ENCODE measurements at places on chromosomes 13 and 19.

DNA sequence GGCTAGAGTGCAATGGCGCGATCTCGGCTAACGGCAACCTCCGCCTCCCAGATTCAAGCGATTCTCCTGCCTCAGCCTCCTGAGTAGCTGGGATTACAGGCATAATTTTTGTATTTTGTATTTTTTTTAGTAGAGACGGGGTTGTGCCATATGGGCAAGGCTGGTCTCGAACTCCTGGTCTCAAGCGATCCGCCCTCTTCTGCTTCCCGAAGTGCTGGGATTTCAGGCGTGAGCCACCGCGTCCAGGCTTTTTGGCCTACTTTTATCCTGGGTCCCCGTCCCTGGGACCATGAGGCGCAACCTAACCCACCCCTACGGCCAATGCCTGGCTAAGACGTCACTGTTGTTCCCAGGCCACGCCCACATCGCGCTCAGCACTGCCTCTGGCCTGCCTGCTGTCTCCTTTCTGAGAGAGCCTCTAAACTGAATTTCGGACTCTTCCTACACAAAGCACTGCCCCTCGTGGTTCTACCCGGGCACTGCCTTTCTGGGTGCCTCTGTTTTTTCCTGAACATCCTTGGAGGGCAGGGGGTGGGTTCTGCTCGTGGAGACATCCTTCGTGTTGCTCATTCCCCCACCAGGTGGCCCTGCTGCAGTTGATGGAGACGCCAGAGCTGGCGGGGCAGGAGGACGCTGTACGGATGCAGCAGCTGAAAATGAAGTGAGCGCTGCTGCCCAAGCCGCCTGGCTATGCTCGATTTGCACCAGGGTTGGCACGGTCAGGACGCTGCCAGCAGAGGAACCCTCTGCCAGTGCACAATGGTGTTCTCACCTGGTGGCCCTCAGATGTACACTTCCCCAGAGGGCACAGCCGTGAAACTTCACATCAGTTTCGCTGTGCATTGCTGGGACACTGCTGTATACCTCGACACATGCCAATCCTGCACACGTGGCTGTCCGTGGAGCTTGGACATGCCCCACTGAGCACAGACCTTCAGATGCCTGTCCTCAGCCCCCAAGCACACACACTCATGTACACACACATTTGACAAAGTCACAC is 2.0 kb downstream of the REX1BD start:
- DNase-seq: no peak

- no peak for DNase-seq
Observed at GRCh38 chr13:44406617-44407016, 33.0 kb downstream of the SERP2 start.

- no peak for DNase-seq
Observed at GRCh38 chr13:83008212-83008929, 873.9 kb downstream of the SLITRK1 start.

- DNase-seq: no peak
Observed at GRCh38 chr13:99085808-99086266, 108.0 kb upstream of the DOCK9 start.

- no peak for DNase-seq
Observed at GRCh38 chr19:50708179-50708879, 11.3 kb downstream of the SHANK1 start.

DNA sequence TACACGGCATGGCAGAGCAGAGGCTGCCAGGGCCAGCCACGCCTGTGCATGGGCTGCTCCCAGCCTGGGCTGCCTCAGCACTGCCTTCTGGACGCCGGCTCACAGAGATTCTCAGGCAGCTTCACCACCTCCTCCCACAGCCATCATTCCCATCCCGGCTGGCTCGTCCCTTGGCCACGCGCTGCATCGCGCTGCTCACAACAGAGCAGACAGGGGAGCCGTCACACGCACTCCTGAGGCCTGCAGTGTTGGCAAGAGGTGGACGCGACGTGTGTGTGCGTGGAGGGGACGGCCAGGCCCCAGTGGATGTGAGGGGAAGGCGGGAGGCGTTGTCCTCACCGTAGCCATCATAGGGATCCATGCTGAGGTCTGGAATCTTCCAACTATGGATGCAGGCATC is 7.6 kb upstream of the PRKD2 start:
- no peak for DNase-seq

DNA sequence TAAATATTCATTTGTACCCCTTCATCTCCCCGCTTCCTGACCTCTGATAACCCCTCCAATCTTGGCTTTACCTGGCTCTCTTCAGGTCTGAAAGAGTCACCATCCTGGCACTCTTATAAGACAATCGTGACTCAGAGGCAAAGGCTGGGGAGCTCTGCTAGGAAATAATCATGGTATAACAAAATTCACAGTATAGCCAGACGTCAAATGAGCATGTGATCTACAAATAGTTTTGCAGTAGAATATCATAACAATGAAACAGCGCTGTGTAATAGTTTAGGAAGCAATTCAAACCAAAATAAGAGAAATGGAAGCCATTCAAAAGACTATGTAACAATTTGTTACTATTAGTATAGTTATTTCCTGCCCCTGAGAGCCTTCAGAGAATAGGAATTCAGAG is 34.2 kb downstream of the RXFP2 start:
- no peak for DNase-seq

GRCh38 chr13:102012299-102013293 is 389.3 kb downstream of the FGF14 start:
- DNase-seq: no peak

- DNase-seq: no peak
Observed at GRCh38 chr19:50320051-50320450, 9.1 kb downstream of the KCNC3 start.

- peak; percentile 48 for DNase-seq
Observed at GRCh38 chr13:20401931-20402856, 123.5 kb downstream of the CRYL1 start.

DNA sequence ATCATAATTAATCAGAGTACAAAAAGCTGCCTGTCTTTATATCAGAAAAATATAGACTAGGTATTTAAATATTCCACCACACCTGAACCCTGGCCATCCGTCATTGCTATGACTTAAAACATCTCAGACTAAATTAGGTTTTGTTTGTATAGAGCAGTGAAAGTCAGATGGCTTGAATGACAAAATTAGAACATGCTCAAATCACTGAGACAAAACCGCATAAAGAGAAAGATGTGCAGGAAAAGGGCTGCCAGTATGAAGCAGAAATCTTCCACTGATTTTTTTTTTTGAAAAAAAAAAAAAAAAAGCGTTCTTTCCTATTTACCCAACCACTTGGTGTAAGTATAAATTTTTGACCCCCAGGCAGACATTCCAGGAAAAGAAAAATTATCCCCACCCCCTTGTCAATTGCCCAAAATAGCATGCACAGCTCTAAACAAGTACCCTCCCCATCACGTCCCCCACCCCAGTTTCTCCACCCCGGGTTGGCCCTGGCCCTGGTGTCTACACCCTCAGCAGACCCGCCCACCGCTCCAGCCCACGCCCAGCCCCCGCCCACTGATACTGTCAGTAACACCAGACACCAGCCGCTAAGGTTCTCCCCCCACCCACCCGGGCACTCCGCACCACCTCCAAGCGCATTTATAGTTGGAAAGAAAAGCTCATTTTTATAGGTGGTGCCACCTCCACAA is 118.6 kb downstream of the URI1 start:
- DNase-seq: no peak

GRCh38 chr13:59447031-59447430 is 716.7 kb downstream of the DIAPH3 start:
- DNase-seq: no peak

DNA sequence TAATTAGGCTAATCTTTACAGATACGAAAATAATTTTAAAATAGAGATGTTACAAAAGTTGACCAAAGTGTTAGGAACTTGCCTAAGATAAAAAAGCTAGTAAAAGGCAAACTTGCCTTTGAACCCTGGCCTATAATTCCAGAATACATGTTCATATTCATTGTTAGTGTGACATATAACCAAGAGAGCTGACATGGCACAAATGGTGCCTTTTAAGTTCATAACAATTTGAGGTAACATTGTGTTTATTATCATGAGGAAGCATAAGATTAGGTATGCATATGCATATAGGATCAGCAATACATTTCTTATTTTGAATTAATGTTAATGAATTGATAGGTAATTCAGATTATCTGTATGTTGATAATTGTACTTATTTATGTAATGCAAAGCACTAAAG is 1537.9 kb upstream of the PRR20A start:
- DNase-seq: no peak

DNA sequence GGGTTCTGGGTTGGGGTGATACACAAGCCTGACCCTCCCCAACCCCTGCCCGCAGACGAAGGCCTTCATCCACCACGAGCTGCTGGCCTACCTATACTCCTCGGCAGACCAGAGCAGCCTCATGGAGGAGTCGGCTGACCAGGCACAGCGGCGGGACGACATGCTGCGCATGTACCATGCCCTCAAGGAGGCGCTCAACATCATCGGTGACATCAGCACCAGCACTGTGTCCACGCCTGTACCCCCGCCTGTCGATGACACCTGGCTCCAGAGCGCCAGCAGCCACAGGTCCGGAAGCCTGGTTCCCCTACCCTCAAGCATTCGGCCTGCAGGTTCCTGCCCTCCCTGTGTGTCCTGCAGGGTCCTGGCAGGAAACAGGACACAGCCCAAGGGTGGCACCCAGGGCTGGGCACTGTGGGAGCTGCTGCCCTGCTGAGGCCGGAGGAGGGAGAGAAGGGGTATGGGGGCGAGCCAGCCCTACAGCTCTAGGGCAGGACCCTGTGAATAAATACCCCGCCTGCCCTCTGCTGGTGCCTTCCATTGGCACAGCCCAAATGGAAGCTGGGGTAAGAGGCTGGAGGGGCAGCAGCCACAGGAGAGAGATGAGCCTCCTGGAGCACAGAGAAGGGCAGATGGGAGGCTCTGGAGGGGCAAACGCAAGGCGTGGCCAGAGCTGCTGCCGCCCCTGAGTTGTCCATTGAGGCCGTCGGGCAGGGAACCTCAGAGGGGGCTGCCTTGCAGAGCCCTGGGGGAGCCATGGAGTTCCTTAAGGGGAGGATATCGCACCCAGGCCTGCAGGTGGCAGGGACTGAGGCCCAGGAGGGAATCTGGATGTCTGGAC is 6.8 kb downstream of the TMED1 start:
- DNase-seq: no peak

DNA sequence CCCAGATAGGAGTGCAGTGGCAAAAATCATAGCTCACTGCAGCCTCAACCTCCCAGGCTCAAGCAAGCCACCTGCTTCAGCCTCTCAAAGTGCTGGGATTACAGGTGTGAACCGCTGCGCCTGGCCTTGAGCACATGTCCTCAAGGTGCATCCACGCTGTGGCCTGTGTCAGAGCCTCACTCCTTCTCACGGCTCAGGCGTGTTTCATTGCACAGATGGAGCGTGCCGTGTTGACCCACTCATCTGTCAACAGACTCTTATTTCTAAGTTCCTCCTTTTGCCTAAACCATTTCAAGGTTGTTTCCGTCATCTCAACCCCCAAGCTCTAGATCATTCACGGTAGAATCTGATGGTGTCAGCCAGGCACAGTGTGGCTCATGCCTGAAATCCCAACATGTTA is 28.2 kb downstream of the ATP8B3 start:
- DNase-seq: no peak

DNA sequence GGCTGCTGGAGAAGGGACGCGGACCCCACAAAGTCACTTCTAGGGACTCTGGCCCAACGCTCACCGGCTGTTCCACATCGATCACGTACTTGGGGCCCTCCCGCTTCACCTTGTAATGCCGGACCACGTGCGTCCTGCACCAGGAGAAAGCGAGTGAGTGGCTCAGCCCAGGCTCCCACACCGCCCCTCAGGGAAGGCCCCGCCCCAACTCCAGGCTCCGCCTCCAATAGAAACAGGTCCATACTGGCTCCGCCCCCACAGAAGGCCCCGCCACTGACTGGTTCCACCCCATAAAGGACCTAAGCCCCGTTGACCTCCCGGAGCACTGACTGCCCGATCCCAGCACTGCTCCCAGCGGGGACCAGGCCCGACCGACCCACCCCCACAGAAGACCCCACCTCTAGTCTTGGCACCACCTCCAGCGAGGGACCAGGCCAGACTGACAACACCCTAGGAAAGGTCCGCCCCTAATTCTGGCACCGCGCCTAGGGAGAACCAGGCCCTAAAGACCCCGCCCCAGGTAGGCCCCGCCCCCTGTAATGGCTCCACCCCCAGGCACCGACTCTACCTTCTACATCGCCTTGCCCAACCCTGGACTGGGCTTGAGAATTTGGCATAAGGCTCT is 11.3 kb downstream of the STAP2 start:
- DNase-seq: no peak

DNA sequence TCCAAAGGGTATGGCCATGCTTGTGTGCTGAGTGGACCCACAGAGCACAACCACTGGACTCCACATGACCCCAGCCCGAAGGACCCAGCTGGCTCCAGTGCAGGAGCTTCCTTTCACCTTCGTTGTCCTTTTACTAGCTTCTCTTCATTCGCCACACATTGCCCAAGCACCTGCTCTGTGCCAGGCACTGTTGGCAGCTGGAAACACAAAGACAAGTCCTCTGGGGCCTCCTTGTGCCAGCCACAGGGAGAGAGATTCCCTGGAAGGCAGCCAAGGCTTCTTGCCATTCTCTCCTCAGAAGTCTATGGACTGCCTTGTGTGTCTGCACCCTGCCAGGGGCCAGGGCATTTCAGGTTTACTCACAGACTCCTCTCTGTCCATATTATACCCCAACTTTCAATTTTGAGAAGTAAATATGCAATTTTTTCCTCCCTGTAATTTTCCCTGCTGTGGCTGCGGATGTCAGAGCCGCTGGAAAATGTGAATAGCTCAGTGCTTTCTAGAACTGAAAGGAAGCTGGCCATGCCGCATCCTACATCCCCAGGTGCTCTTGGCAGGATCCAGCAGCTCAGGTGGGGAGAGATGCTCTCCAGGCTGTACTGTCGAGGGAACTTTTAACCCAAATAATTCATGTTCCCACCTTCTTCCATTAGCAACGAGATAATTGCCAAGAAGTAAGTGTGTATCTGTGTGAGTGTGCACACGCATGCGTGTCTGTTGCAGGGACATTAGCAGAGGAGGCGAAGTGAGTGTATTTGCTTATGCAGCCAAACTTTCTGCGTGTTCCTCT is 57.2 kb downstream of the CHST8 start:
- DNase-seq: no peak

GRCh38 chr13:111598747-111599146 is 278.3 kb downstream of the TEX29 start:
- DNase-seq: no peak
